ENCODE measurements at places on chromosomes 13 and 19.

GRCh38 chr13:79998381-79998880 lies 342.5 kb downstream of the SPRY2 start:
- DNase-seq, result no peak

GRCh38 chr13:75518439-75519088 lies 19.1 kb downstream of the COMMD6 start:
- DNase-seq, result no peak

DNA sequence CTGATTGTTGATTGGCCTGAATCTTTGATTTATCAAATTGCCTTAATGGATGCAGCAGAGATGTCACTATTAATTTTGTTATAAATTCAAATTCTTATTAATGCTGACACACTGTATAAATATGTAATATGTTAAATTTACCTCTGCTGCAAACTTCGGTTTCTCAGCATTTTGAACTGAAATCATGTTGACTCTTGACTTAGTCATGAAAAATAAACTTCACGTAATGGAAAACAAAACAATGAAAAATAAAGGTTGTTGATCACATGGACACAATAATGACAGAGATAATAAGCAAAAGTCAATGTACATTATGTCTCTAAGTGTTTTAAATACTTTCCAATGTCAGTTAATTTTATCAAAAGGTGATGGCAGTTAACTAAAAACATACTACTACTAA lies 827.6 kb downstream of the PCDH9 start:
- DNase-seq, result no peak

DNA sequence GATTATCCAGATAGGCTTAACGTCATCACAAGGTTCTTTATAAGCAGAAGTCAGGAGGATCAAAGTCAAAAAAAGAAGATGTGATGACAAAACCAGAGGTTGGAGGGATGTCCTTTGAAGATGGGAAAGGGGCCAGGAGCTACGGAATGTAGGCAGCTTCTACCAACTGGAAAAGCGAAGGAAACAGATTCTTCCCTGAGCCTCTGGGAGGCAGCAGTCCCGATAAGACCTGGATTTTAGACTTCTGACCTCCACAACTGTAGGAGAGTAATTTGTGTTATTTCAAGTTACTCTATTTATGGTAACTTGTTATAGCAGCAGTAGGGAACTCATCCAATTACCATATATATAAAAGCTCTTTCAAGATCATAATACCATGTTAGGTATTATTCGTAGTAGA lies 98.8 kb upstream of the MYCBP2 start:
- DNase-seq, result no peak

- DNase-seq, result no peak
These were observed 1721.8 kb downstream of the PCDH9 start for GRCh38 chr13:65508338-65508737.

GRCh38 chr13:110894086-110894485 lies 20.8 kb downstream of the ANKRD10 start:
- no peak for DNase-seq

- DNase-seq, result no peak
These were observed 19.7 kb downstream of the C3 start for GRCh38 chr19:6700586-6701316.

DNA sequence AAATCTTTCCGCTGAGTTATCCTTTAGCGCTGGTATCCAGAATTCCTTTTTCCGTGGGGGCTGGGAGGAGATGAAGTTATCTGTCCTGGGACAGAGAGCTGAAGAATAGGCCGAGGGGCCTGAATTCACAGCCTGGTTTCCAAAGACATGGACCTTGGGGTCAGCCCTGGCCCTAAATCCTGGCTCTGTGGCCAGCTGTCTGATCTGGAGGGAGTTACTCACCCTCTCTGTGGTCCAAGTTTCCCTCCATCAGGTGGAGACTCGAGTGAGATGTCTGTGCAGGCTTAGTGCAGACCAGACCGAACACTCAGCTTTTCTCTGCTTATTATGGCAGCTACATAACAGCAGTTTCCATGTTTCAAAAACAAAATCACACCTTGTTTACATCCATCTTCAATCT lies 59.6 kb downstream of the CDADC1 start:
- DNase-seq, result no peak

GRCh38 chr13:99796175-99796819 lies 175.3 kb downstream of the ZIC5 start:
- DNase-seq, result no peak

DNA sequence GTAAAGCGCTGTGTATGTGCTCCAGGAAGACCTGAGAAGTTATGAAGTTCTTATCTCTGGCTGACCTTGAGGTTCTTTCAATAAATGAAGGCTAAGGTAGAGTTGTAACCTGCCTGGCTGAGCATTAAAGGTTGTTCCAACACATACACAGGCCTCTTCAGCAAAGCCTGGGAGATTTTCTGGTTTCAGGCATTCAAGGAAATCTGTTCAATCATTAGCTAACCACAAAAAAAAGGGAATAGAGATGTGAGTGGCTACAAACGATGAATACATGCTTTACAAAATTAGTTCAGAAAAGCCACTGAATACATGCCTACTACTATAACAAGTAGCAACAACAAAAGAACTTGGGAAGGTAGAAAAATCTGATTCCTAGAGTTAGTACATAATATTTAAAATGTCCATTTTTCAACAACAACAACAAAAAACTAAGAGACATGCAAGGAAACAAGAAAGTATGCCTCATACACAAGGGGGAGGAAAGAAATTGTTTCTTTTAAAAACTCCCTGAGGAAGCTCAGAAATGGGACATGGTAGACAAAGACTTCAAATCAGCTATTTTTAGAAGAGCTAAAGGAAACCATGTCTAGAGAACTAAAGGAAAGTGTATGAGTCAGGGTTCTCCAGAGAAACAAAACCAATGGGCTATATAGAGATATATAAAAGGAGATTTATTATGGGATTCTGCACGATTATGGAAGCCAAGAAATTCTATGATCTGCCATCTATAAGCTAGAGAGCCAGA lies 191.5 kb upstream of the IPO5 start:
- no peak for DNase-seq

DNA sequence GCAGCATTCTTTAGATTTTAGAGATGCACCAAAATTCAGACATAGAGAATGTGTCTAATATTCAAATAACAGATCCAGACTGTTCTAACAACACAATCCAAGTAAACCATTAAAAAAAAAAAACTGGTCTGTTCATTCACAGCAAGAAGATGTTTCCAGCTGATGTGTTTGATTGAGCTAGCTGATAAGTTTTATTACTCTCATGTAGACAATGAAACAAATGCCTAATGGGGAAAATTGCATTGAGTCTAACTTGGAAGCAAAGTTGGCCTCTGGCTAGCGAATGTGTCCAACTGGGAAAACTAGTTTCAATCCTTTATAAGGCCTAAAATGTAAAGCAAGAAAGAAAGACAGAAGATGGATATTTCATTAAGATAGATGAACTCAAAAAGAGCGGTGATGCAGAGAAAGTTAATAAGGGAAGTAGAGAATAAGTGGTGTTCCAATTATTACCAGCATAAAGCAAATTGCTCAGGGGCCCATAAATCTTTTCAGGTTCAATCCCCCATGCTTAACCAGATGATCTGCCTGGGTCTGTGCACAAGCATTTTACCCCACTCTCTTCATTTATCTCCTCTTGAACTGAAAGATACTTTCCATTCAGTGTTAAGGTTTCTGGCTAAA lies 54.2 kb downstream of the PCDH9 start:
- DNase-seq, result no peak
